ENCODE measurements at places on chromosomes 3 and 15. TPM values are rescaled to one million over a fixed set of nuclear protein-coding genes. Genes with fewer than 3 reads are reported as not detected.

GRCh38 chr15:61835496-61836106 is 224.6 kb downstream of the VPS13C start:
- no peak for DNase-seq

DNA sequence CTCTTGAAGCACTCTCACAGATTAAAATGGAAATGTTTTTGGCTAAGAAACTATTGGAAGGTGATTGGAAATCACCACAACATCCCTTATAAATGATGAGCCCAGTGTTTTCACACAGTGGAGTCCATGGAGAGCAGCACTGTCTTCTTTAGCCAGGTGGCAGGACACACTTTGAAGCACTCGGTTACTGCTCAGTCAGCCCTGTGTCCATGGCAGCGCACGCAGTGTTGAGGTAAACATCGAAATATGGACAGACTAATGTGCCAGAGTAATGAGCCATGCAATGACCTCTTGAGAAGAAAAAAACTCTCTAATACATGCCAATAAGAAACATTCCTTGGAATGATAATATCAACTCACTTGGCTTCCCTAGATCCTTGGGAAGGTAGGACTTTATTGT is 66.6 kb downstream of the TGFBR2 start:
- no peak for DNase-seq

DNA sequence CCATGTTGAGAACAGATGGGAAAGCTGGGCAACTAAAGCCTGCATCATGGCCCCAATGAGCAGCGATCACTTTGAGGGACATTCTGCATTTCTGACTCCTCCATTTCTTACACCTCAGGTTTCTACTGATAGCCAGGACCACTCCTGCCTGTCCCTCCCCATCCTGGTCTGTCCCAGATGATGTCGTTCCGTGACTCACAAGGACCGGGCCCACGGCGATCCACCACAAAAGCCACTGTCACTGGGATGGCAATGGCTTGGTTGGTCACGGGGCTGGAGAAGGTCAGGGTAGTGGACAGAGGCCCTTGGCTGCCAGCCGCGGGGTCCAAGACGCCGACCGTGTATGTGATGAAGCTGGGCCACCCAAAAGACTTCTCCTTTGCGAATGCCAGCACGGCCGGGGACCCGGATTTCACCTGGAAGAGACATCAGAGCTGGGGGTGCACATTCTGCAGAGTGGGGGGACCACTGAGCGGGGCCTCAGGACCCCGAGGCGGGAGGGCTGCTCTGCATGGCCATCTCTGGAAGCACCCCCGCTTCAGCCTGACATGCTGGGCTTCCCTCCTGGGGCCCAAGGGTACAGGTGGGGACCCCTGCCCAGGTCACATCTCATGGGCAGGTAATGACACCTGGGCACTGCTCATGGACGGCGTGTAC is 100.4 kb downstream of the NUP210 start:
- no peak for DNase-seq

GRCh38 chr3:194906970-194907629 is 221.4 kb downstream of the FAM43A start:
- no peak for DNase-seq

GRCh38 chr3:189621948-189622603 is 9.1 kb upstream of the TP63 start:
- no peak for DNase-seq

- DNase-seq, result no peak
These were observed 204.8 kb upstream of the ZPLD1 start for GRCh38 chr3:102230057-102230456.

GRCh38 chr15:36815786-36816185 is 236.4 kb downstream of the CDIN1 start:
- no peak for DNase-seq

GRCh38 chr3:188720636-188721035 is 451.1 kb upstream of the TPRG1 start:
- DNase-seq, result no peak

- no peak for DNase-seq
These were observed 173.5 kb downstream of the ABHD5 start for GRCh38 chr3:43863966-43864933.

GRCh38 chr15:71448688-71449114 is 333.4 kb downstream of the THSD4 start:
- DNase-seq, result peak; percentile 50

DNA sequence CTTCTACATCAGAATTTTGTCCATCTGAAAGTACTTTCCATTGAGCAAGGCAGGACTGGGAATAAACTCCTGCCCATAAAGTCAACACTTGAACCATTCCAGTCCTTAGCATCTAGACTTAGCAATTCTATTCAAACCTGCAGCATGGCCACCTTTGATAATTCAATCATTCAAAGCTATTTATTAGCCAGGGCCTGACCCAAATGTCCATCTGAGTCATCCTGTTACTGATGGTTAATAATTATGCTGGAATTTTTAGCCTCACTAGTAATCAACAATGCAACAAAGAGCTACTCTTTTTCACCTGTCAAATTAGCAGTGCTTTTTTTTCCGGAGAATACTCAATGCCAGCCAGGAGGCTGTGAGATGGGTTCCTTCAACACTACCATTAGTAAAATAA is 72.7 kb upstream of the SNRK start:
- DNase-seq, result no peak

The SIDT1 gene
- total RNA-seq, result 3.8 TPM

The LSMEM2 gene
- not detected for total RNA-seq

DNA sequence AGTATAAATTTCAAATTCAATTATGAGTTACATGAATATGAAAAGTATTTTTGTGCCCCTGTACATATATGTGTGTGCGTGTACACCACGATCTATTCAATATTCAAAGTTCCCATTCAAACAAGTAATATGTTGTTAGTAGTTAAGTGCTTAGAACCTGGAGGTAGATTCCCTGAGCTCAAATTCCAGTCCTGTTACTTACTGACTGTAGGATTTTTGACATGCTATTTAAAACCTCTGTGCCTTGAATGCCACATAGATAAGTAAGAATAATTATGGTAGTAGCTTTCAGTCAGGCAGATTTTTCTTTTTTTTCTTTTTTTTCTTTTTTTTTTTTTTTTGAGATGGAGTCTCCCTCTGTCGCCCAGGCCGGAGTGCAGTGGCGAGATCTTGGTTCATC is 53.3 kb upstream of the CMSS1 start:
- DNase-seq, result no peak

The RETNLB gene
- total RNA-seq, result not detected

DNA sequence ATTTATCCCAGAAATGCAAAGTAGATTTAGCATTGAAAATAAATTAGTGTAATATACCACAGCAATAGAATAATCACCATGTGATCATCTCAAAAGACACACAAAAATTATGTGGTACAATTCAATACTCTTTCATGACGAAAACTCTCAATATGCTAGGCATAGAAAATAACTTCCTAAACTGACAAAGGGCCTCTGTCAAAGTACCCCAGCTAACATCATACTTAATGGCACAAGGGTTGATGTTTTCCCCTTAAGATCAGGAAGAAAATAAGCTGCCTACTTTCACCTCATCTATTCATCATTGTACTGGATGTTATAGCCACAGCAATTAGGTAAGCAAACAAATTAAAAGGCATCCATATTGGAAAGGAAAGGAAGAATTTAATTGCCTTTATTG is 22.7 kb upstream of the NIPA2 start:
- DNase-seq, result no peak

GRCh38 chr3:2354702-2355101 is 256.0 kb downstream of the CNTN4 start:
- no peak for DNase-seq

GRCh38 chr3:127495821-127496655 is 94.5 kb downstream of the TPRA1 start:
- DNase-seq, result no peak

The ARHGAP11A gene
- total RNA-seq, result 1.8 TPM

GRCh38 chr3:19711160-19711782 is 222.7 kb downstream of the EFHB start:
- DNase-seq, result no peak

The GCNT3 gene
- not detected for total RNA-seq

The LRTM1 gene
- not detected for total RNA-seq

DNA sequence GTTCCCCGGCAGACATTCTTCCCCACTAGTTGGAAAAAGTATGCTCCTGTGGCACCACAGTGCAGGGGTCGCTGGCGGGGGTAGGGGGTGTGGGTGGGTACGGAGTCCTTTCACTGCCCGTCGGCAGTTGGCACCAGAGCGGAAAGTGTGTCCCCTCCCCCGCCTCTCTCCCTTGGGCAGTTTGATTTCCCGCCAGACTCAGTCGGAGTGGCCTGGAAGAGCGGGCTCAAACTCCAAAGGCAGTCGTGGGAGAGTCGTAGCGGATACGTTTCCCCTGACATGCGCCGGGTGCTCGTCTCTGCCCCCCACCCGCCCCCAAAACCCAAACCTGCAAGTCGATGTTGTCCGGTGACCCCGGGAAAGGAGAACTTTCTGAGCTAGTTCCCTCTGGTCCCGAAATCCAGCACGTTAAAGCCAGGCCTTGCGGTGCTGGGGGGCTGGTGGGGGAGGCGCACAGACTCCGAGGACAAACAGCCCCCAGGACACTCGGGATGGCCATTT is 4.4 kb upstream of the FOXB1 start:
- no peak for DNase-seq

- no peak for DNase-seq
These were observed 575.4 kb downstream of the NTRK3 start for GRCh38 chr15:87681104-87681503.

The ZBTB20 gene
- 109 TPM for total RNA-seq

The ACAP2 gene
- 63.0 TPM for total RNA-seq

The GABRB3 gene
- total RNA-seq, result 1.8 TPM

DNA sequence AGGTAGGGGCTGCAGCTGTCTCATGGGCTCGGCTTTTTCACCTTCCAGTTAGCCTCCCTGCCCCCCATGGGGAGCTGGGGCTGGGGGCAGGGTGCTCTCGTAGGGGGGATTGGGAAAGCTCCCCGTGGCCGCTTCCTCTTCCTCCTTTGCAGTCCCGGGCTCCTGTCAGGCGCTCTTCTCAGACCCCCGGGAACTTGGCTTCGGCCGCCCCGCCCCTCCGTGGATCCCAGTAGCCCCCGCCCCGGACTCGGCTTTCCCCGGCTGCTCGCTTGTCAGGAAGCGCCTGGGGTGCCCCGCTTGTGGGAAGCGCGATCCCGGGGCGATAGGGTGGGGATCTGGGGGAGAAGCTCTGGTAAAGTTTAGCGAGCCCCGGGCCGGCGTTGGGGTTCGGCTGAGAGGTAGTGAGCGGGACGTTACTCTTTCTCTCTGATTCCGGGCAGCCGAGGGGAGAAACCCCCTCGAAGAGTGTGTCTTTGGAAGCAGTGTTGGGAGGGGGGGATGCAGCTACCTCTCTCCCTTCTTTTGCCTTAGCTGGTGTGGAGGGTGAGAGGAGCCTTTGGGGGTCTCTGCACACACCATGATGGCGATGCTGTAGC is 611 bp downstream of the PIAS1 start:
- peak; percentile 36 for DNase-seq

The SRGAP3 gene
- 13.6 TPM for total RNA-seq

DNA sequence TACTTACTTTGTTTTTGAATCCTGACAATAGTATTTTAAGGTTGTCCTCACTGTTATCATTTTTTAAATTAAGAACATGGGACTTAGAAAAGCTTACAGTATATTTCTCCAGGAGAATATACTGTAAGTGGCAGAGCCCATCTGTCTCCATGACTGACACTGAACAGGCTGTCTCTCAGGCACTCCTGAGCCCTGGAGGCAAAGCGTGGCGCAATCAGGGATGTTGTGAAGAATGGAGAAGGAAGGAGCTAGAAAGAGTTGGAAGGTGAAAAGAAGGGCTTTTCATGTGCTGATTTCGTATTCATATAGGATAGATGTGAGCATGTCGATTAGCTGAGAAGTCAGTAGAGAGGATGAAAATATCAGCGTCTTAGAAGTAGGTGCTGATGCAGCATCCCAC is 41.5 kb downstream of the FGF12 start:
- no peak for DNase-seq

GRCh38 chr3:87025661-87026645 is 35.0 kb upstream of the VGLL3 start:
- no peak for DNase-seq

DNA sequence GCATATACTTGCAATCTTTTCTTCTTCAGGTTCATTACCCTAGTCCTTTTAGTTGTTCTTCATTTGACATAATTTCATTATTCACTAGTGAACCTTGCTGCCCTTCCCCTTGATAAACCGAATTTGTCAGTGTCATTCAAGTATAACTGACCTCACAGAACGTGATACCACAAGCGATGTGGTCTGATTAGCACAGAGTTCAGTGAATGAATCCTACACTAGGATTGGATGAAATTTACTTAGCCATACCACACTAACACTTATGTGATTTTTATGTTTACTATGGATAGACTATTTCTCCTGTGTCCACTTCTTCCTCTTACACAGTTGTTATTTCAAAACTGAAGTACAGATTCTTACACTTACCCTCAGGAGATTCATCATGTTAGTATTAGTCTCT is 27.2 kb downstream of the CD86 start:
- no peak for DNase-seq

DNA sequence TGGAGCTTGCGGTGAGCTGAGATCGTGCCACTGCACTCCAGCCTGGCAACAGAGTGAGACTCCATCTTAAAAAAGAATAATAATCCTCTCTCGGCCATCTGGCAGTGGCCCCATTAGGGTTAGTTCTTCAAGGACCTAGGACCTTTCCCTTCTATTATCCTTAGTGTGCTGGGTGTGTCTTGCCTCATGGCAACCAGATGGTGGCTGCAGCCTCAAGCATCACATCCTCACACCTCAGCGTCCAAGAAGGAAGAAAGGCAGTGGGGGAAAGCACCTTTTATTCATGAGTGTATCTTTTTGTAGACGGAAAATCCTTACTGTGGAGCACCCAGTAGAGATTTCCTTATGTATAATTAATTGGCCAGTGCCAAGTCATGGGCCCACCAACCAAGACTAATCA is 42.7 kb upstream of the TFRC start:
- no peak for DNase-seq

The BCL6 gene
- 346 TPM for total RNA-seq

The PPM1L gene
- total RNA-seq, result 12.8 TPM

DNA sequence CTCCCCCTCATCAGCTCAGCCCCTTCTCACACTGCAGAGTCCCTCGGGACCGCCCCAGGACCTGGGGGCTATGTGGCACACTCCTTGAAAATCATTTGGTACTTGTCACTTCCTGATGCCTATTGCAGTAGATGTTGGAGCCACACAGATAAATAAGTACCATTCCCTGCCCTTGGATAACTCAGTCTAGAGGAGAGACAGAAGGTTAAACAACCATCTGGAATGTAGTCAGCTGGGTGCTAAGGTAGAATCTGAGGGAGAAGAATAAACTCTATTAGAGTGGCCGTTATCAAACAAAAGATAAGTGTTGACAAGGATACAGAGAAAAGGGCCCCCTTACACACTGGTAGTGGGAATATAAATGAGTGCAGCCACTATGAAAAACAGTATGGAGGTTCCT is 112.3 kb upstream of the NR2E3 start:
- no peak for DNase-seq

The PRSS50 gene
- 2.9 TPM for total RNA-seq

The CCR1 gene
- 15.0 TPM for total RNA-seq

The TRIM42 gene
- not detected for total RNA-seq

DNA sequence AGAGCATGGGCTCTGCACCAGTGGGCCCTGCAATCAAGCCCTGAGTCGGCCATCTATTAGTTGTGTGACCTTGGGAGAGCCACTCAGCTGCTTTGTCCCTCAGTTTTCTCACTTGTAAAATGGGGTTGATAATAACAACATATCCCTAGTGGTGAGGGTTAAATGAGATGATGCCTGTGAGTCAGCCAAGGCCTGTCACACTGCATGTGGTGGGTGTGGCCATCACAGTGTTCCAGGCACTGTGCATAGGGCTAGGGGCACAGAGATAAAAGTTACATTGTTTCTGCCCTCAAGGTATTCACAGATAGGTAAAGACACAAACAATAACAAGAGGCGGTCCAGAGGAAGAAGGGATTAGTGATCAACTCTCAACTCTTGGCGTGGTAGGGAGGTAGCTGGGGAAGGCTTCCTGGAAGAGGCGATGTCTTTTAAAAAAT is 19.5 kb downstream of the SMAD6 start:
- DNase-seq, result no peak

Data from breast epithelium (tissue), 4 donors.